ENCODE measurements at places on chromosomes 7 and 10.

DNA sequence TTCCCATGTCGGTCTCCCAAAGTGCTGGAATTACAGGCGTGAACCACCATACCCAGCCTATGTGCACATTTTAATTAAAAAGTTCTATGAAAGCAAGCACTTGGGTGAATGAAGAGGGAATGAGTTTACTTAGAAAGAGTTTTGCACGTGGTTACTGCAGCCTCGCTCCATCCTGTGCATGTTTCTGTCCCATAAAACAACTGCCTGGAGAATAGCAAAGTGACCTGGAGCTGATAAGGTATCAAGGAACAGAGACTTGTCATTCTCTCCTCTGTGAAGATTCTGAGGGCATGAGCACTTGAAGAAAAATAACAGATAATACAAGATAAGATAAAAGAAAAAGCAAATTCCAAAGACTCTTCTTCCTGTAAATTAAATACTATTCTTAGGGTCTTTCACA is 112.2 kb upstream of the JCAD start:
- no peak for DNase-seq

DNA sequence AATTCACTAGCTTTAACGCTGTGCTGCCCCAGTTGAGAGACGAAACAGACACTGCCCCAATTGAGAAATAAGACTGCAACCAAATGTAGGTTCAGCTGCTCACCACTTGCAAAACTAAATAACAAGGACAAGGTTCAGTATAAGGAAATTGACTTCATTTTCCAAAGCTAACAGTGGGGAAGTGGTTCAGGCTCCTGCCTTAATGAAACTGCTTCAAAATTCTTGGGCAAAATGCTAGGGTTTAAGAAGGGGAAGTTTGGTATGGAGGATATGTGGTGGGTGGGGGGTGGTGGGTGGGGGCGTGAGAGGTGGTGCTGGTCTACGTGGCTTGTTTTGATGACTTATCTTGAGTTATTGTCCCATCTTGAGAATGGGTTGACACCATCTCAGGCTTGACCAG is 21.8 kb downstream of the MRPL32 start:
- DNase-seq, result no peak

- DNase-seq, result no peak
Observed at GRCh38 chr10:35276889-35277288, 59.4 kb upstream of the CCNY start.

DNA sequence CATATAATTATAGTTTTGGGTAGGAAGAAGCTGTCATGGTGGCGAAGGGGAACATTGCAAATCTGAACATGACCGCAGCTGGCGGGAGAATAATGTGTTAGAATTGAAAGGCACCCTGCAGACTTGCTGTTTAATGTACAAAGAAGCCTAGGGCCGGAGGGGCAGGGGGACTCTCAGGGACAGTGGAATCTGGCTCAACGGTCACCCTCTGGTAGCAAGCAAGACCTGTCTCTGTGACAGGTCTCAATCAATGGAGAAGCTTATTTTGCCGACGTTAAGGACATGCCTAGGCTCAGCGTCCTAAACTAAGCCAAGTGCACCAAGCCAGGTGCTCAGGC is 177.3 kb downstream of the NSUN6 start:
- DNase-seq, result no peak

GRCh38 chr7:137987968-137988367 is 13.9 kb downstream of the CREB3L2 start:
- no peak for DNase-seq
